ENCODE measurements at places on chromosomes 2 and 18.

DNA sequence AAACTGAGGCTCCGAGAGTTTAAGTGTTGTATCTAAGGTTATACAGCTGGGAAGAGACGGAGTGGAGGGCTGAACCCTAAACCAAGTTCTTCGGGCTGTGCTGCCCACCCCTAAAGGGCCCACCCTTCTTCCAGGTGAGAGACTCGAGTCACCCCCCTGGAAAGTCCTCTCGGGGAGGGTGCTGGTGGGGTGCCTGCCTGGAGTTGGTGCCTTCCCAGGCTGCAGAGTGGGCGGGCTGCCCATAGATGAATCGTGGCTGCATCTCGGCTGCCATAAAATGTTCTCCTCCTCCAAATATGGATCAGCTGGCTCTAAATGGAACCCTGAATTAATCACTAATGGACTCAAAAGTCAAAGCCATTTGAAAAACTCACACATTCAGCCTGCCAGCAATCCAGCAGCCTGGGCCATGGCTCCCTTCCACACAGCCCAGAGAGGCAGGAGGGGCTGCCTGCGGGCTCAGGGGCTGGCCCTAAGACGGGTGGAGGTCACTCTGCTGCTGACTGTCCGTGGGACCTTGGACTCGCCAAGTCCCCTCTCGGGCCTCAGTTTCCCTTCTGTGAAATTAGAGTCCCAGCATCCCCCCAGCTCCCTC, 7.7 kb downstream of the CIB4 start:
- no peak for DNase-seq

- no peak for DNase-seq
These were observed 789.7 kb upstream of the RAB6C start for GRCh38 chr2:129189617-129190319.

DNA sequence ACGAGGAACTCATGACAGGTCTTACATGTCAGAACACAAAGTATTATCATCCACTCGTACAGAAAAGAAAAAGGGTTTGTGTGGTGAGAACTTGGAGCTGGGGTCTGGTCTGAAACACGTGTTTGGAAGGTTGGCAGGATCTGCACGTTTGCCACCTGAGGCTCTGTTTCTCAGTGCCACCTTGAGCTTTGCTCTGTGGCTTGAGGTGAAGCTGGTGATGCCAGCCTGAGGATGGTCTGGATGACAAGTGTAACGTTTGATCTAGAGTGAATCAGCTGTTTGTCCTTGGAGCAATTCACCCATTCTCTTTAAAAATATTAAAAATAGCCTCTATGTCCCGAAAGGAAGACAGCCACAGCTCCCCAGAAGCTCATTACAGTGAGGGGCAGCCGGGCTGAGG, 45.4 kb upstream of the KLF11 start:
- DNase-seq, result no peak

GRCh38 chr18:6653880-6654279, 75.6 kb upstream of the ARHGAP28 start:
- no peak for DNase-seq

- no peak for DNase-seq
These were observed 267.6 kb downstream of the CD226 start for GRCh38 chr18:69680123-69680522.

DNA sequence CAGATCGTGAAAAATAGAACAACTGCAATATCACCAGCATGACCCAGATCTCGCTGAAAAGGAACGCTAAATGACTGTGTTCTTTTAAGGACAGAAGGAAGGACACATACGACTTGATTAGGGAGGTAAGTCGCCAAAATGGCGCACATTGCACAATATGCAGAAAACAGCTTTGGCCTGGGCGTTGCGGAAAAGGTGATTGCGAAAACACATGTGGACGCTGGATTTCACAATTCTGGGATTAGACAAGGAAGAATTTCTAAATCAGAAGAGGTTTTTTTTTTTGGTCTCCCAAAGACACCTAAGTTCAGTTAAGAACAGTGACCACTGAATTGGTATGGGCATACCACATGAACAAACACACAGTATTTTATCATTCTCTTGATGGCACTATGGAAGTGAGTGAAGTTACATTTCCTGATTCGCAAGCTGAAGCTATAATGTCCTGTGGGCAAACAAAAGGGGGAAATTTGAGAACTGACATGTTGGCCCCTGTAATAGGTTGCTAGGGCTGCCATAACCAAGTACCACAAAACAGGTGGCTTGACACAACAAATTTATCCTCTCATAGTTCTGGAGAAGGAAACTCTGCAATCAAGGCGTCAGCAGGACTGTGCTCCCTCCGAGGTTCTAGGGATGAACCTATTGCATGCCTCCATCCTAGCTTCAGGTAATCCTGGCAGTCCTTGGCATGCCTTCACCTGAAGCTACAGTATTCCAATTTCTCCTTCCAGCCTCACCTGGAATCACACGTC, 25.8 kb upstream of the ERICH2 start:
- no peak for DNase-seq

DNA sequence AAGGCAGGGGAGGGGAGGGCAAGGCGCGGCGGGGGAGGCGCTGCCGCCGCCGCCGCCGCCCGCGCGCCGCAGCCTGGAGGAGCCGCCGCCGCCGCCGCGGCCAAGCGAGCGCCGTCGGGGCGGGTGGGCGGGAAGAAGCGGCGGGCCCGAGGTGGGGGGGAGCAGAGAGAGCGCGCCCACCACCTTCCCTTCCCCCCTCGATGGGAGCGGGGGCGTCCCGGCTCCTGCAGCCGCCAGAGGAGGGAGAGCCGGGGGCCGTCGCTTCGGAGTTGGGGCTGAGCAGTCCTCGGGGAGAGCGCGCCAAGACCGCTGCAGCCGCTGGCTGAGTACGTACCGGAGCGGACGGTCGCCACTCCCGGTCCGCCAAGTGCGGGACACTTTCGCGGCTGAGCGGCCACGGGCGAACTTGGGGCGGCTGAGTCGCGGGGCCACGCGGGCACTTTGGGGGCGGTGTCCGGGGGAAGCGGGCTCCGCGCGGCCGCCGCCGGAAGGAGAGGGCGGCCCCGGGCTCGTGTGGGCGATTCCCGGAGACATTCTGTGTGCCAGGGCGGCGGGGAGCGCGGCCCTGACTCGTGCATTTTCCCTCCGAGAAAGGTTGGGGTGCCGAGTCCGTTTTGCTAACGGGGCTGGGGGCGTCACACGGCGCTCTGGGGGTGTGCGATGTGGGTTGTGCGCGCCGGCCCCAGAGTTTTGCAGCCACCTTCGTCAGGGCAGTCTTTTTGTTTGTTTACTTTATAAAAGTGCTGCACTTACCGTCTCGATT, at the start of gene NAB1:
NAB1 (plus strand) TSS at position 49 of the 763 bp plus-strand sequence. CDS start 10,094 bp downstream, outside the sequence.
- no peak for DNase-seq

DNA sequence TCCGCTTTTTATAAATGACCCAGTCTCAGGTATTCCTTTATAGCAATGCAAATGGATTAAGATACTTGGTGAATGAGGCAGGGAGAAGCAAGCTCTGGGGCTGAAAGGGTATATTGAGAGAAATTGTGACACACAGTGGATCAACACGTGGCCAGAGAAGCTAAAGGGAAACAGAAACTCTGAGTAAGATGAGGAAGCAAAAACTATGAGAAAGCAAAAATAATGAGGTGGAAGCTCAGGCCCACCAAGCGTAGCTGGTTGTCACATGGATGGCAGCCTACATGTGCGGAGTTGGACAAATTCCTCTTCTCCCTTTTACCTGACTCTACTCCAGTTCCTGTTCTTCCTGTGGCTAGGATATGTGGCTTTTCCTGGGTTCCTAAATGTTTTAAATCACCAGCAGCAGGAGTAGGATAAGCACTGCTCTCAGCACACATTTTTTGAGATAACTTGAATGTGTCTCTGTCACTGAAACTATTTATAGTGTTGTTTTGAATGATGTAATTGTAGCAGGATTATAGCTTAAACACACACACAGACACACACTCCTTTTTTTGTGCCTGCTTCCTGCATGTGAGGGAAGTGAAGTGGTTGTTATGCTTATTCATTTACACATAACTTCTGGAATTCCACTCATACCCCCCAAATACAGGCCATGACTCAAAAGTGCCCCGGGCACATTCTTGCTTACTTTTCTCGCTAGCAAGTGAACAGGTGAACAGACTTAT, 30.1 kb upstream of the EPC2 start:
- DNase-seq, result no peak

DNA sequence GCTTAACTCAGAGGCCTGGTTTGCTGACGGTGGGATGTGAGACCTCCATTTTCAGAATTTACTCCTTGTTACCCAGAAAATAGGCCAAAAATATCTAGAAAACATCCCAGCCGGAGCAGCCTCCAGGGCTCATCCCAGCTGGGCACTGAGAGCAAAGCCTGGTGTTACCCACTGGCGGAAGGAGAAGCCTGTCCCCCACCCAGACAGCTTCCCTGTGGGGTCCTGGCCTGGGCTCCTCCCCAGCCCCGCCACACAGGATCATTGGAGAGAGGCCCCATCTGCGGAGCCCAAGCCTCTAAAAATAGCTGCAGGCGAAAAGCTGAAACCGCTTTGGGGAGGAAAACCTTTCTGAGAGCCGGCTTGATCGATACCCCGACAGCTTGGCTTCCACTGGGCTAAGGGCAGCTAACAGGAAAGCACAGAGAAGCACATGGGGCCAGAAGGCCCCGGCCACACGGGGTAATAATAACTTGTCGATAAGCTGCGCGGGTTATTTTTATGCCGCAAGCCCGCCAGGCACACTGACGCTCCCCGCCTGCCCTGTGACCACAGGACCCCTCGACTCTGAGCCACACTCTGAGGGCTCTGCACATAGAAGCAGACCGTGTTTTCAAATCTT, 26.9 kb upstream of the FAHD2A start:
- no peak for DNase-seq

GRCh38 chr18:11309172-11309571, 159.8 kb upstream of the PIEZO2 start:
- no peak for DNase-seq

- no peak for DNase-seq
These were observed 139.4 kb downstream of the AKAIN1 start for GRCh38 chr18:5057386-5058348.

DNA sequence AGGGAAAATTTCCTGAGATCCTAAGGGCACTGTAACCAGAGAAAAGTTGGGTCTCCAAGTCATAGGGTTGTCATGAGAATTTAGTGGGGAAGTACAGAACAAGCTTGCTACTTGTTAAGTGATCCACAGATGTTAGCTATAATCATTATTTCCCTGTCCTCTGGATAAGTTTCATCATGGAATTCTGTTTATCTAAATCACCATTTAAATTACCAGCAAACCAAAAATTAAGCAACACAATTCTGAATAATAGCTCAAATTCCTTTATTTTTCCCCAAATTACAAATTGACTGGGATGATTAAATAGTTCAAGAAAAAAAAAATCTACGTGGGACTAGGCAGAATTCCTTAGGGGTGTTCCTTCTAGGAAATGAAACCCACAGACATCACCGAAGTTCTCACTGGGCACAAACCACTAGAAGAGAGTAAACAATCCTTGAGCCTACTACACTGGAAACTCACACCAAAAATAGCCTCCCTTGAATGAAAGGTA, 159.5 kb downstream of the COL6A3 start:
- no peak for DNase-seq

DNA sequence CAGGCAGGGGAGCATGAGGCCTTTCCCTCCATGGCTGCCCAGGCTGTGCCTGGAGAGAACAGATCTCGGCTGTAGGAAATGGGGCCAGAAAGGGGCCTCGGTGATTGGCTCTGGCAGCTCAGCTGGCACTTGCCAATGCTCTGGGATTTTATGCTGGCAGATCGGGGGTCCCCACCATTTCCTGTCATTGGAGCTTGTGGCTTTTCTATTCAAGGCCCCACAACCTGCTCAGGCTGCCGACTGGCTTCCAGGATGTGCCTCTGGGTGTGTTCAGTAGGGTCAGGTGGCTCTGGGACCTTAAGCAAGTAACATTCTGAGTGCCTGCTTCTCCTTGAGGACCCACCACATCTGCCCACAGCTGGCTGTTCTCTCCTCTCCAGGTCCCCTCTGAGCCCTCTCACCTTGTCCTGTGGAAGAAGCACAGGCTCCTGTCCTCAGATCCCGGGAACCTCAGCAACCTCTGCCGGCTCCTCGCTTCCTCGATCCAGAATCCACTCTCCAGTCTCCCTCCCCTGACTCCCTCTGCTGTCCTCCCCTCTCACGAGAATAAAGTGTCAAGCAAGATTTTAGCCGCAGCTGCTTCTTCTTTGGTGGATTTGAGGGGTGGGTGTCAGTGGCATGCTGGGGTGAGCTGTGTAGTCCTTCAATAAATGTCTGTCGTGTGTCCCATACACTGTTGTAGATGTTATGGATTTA, 4.2 kb downstream of the GNLY start:
- DNase-seq, result no peak

- no peak for DNase-seq
These were observed 1.5 kb upstream of the PROM2 start for GRCh38 chr2:95272781-95273180.

GRCh38 chr2:241777170-241777685, 606 bp downstream of the GAL3ST2 start:
- no peak for DNase-seq

GRCh38 chr18:48994044-48994651, 43.4 kb upstream of the SMAD7 start:
- no peak for DNase-seq
